ENCODE measurements at places on chromosomes 7 and 10.

DNA sequence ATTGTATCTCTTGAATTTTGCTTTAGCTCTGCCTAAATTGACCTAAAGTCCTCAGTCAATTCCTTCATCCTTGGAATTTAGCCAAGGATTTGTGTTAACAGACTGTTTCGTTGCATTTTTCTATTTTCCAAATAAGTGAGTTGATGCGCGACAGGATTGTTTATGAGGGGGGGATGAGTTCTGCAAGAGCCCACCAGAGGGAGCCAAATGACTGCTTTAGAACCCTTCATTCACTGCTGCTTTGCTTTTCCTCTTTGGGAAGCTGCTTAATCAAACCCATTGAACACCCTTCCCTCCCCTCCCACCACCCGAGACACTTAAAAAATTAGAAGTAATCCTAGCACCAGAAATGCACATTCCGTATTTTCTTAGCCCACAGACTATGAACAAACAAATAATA is 33.7 kb upstream of the PTF1A start:
- no peak for DNase-seq

DNA sequence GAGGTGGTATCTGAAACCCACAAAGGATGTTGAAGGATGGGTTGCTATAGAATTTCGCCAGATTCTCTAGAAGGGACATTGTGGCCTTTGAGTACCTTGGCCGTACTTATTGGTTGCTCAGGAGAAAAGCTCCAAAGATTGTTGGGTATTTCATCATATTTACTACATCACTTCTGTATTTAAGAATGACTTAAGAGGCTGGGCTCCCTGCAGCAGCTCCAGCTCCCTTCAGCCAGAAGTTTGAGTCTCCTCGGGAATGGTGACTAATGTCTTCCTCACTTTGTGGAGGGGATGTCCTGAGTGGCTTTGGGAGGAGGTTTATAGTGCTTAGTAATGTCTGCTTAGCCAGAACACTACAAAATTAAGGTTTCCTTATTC is 18.1 kb downstream of the MINDY4 start:
- no peak for DNase-seq

DNA sequence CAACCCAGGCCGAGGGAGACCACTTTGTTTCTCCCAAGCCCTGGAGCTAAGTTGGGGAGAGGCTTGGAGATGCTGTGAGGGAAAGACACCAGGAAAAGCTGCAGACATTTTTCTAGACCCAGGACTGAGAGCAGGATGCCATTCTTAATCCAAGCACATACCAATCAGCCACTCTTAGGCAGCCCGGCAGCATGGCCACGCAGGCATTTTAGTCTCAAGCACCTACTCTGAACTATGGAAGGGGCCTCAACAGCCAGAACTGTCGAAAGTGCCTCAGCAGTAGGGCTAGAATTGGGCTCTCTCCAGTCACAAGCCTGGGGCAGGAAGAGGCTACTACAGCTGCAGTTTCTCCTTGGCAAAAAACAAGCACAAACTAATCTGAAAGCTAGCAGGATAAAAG is 57.8 kb downstream of the GCC1 start:
- DNase-seq = no peak

GRCh38 chr7:16867328-16867727 is 14.5 kb downstream of the AGR3 start:
- no peak for DNase-seq

- no peak for DNase-seq
Observed at GRCh38 chr7:46879783-46880182, 702.1 kb downstream of the TNS3 start.

GRCh38 chr10:79473496-79474095 is 28.2 kb upstream of the ZCCHC24 start:
- DNase-seq = no peak

GRCh38 chr7:93097388-93097787 is 20.4 kb downstream of the SAMD9 start:
- no peak for DNase-seq

- no peak for DNase-seq
Observed at GRCh38 chr7:104225451-104225850, 17.6 kb upstream of the ORC5 start.

DNA sequence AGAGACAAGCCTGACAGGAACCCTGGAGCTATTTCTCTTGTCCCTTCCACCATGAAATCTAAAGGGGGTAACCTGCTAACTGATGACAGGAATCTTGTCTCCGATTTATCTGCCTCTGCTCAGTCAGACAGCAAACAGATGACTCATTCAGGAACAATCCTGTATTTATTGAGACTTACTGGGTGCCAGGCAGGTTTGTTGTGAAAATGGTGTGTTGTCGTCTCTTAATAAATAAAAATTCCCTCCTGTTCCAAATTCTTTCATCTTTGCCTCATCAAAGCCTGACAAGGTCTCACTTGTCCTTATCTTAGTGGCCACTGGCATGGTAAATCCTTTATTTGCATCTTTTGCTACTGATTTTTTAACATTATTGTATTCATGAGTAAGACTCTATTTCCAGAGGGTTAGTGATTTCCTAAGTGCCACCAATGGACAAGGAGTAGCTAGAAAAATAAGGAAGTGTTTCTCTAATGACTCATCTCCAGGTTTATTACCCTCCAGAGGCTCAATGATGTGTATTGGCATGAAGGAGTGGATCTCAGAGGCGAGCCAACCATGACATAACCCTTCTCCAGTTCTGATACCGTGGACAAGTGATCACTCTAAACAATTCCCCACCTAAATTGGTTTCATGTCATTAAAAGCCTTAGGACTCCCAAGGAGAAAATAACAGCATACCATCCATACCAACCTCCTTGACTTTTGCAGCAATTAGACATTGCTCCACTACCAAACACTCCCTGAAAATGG is 724.0 kb downstream of the GRID1 start:
- DNase-seq = no peak

DNA sequence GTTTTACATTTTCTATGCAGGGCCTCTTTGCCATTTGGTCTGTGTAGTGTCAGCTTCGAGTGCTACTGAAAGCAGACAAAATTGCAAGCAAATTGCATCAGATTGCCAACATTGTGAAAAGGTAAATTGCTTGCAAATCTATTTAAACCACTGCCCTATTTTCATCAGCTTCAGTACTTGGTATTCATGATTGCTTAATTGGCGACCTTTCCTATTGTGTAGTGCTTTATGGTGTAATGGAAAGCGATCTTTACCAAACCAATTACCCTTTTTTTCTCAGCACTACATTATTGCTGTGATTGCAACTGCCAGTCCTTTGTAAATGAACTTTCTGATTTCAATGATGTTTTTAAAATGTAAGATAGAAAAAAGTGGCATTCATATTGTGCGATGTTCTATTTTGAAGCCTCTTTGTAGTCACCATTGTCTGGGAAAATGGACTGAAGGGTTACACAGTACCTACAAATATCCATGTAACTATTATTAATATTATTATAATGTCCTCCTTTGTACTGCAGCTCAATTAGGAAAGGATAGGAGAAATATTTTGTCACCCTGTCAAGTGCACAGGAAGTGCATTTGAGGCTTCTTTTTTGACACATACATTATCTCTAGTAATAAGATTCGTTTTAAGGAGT is 177.7 kb upstream of the SP8 start:
- no peak for DNase-seq

DNA sequence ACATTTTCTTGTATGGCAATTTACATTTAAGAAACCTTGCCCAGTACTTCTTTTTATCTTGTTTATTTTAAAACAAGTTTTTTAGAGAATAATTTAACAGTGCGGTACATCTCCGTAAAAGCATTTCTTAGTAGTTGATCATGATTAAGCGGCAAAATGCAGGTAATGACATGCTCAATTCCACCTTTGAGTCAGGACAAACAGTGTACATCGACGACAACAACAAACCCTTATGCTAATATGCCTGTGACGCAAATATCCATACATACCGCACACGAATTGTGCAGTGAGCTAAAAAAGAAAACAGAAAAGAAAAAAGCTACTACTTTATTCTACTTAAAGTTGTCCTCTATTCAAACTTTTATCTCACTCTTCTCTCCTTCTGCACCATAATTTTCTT is 1.9 kb downstream of the MAGI2 start:
- no peak for DNase-seq

GRCh38 chr7:49885593-49886285 is 112.3 kb downstream of the VWC2 start:
- DNase-seq = no peak

- DNase-seq = no peak
Observed at GRCh38 chr10:114611617-114612016, 46.5 kb downstream of the ABLIM1 start.

- no peak for DNase-seq
Observed at GRCh38 chr7:1269336-1269890, 36.7 kb downstream of the UNCX start.

DNA sequence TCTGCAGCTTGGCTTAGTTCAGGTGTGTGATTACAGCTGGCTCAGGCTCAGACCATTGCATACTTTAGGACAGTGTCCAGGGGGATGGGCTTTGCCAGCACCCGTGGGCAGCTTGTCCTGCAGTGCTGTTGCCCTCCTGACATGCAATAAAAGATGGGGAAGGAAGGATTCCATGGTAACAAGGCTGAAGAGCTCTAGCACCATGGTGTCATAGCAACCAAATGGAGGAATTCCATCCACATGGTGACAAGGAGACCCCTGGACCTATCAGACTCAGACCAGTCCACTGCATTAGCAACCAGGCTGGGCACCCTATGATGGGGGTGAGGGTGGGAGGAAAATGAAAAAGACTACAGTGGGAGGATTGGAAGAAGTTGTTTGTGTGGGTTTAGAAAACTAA is 49.9 kb downstream of the SORCS3 start:
- DNase-seq = no peak

DNA sequence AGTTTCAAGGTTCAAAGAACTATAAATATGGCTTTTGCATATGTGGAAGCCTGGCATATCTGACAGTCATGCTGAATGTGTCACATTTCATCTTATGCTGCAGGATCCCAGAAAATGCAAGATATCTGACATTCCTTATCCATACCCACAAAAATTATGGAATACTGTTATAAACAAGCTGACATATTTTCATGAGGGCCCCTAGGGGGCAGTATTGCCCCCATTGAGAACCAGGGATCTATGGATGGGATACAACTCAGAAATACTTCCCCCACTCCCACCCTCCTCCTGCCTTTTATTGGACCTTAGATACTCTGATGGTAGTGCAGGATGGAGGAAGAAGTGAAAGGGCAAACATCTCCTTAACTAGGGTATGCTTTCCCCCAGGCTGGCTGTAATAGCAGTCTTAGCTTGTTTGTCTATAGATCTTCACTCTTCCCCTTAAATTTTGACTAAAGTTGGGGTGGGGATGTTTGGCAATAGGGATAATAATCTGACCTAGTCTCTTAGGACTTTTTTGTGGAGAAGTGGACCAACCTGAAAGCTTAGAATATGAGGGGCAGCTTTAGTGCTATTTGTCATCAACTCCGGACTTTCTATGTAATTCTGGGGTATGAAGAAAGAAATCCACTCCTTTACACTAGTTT is 3.5 kb upstream of the GNGT1 start:
- no peak for DNase-seq

- no peak for DNase-seq
Observed at GRCh38 chr10:124213899-124214510, 120.6 kb upstream of the CHST15 start.

DNA sequence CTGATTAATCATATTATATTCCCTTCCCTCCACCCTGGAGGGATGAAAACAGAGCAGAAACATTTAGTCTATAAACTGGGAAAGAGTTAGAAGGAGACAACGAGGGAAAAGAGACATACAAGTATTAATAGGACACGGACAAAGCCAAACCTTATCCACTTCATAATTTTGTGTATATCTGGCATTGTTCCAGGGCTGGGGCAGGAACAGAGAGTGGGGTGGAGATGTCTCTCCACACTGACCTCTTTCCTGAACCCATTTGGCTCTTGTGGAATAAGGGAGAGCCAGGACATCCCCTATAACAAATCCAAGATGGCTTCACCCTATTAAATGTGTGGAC is 43.7 kb upstream of the TSPAN33 start:
- no peak for DNase-seq

GRCh38 chr10:4043897-4044665 is 259.1 kb upstream of the KLF6 start:
- DNase-seq = no peak

DNA sequence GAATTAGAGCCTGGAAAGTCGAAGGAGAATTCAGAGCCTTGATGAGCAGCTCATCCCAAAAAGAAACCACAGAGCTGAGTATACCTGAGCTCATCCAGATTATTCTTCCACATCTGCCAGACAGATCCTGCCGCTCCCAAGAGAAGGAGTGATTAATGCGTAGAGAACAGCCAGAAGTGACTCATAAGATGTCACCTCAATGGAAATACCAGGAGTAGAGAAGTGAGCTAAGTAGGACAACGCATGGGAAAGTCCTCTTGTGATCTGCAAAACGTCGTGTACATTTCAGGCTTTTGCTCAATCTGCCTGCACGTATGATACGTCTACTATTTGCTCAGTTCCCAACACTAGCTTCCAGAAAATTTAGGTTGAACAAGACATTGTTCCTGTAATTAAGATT is 230.5 kb upstream of the AUTS2 start:
- DNase-seq = no peak

- DNase-seq = no peak
Observed at GRCh38 chr10:101487399-101487798, 100.7 kb downstream of the POLL start.

- DNase-seq = no peak
Observed at GRCh38 chr7:55474944-55475854, 97.1 kb downstream of the VOPP1 start.

- no peak for DNase-seq
Observed at GRCh38 chr10:131889755-131890154, 11.1 kb upstream of the PPP2R2D start.

- no peak for DNase-seq
Observed at GRCh38 chr10:129936923-129937300, 27.2 kb downstream of the EBF3 start.

DNA sequence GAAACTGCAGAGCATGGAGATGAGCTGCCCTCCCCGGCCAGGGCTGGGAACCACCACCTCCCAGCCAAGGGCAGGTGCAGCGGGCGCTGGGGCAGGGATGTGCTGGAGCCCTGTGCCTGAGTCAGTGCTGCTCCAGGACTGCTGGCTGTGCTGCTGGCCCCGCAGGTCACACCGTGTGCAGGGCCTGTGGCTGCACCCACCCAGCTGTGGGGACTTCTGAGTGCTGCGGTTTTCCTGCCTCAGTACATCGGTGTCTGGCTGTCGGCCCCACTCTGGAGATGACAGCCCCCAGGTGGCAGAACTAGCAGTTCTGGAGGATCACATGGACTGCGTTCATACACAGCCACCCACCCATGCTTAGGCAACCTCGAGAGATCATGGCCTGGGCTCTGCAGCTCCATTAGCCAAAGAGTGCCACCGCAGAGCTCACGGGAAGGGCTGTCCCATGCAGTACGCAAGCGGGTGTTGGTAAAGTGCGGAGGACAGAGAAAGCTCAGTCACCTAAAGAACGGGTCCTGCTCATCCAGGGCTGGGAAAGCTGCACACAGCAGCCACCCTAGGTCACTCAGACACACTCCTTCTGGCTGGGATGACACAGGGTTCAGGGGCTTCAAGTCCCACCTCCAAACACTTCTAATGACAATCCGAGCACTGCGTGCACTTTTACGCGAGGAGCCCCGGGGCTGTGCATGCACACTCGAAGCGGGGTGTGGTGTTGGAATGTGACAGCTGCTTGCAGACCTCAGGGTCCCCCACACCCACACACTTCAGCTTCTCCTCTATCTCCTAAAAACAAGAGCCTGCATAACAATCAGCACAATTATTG is 198.1 kb upstream of the PPP2R2D start:
- no peak for DNase-seq
